Activated T-cell treated with anti-CD3 and anti-CD28 coated beads, Interleukin-2, amount 50 U/mL, for 48 hours (primary cell): ENCODE measurements at places on chromosomes 5 and 9.

GRCh38 chr9:126488881-126489404 lies 124.8 kb upstream of the LMX1B start:
- no peak for DNase-seq

- no peak for DNase-seq
These were observed at the start of gene ZNF454 for GRCh38 chr5:178940569-178941360. Gene ZNF454 (plus strand): TSS chr5:178941198. CDS start chr5:178942792, 1,594 bp downstream.

DNA sequence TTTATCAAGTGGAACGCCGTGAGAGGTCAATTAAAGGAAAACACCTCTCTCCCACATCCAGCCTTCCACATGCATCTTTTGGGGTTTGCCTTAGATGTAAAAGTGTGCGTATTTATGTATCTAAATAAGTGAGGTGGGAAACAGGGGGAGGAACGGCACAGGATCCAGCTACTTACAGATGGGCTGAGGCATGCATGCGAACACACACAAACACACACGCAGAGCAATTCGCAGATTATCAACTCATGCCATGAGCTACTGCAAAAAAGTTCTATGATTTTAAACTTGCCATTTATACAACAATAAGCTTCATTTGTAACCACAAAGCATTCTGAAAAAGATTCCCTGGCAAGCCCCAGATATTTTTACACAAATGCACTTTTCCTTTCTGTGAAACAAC lies 242.1 kb downstream of the BNC2 start:
- no peak for DNase-seq

DNA sequence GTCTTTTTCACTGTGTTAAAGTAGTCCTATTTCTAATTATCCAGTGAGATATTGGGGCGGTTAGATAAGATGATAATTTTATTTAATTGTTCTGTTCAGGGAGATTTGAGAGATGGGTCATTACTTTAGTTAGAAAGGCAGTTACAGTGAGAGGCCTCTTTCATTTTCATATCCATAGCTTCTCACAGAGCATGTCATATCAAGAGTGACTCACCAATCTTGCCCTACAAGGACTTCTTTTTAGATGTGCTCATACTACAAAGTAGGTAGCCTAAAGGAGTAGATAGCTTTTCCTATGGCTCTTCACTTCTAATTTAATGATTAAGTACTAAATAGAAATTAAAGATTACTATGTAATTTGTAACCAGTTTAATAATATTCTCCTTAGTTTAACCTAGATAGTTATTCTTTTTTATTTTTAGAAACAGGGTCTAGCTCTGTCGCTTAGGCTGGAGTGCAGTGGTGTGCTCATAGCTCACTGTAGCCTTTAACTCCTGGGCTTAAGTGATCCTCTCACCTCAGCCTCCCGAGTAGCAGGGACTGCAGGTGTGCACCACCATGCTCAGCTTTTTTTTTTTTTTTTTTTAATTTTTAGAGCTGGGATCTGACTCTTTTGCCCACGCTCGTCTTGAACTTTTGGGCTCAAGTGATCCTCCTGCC lies 71.0 kb downstream of the FER start:
- DNase-seq = no peak

DNA sequence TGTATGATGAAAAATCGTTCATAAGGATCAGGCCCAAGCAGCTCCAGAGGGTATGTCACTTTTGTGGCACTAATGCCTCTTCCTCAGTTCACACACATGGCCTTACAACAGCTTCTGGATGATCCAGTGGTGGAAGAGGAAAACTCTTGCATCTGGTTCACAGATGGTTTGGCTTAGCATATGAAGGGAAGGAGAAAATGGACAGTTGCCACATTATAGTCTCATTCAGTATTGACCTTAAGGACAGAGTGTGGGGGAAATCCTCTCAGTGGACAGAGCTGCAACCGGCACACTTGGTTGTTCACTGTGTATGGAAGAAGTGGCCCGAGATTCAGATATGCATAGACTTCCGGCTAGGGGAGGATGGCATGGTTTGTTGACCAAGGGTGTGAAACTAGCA lies 22.8 kb downstream of the C9orf57 start:
- no peak for DNase-seq

- DNase-seq = no peak
These were observed 326.6 kb upstream of the NREP start for GRCh38 chr5:112083623-112084022.

DNA sequence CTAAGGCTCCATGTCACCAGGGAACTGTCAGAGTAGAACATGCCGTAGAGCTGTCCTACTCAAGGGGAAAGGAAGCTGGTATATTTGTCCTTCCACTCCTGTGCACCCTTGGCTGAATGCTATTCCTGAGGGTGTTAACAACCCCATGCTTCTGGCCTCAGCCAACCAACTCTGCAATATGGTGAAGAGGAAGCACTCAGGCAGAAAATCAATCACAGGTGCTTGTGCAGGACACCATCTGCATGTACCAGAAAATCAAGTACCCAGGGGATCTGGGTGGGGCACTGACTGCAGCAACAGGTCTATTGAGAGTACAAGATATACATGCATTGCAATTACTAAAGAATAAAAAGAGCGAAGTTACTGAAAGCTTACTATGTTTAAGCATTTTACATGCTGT lies 51.4 kb upstream of the NEK6 start:
- no peak for DNase-seq

DNA sequence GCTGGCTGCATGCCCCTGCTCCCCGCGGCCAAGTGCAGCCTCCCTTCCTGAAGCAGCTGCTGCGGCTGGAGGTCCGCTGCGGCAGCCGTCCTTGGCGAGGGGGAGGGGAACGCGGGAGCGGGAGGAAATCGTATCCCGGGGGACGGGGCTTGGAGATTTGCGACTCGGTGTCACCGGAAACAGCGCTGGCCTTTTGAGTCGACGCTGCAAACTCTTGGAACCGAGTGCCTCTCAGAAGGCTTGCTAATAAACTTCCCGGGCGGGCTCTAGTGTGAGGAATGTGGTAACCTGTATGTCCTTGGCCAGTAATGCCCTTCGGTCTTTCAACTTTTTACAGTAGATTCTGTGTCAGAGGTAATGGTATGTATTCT lies 82.7 kb downstream of the PTPDC1 start:
- no peak for DNase-seq
